ENCODE measurements at places on chromosomes 3 and 15. TPM values are rescaled to one million over a fixed set of nuclear protein-coding genes. Genes with fewer than 3 reads are reported as not detected.

Gene RASL12
- total RNA-seq, result 23.3 TPM

Gene ADAMTS9
- total RNA-seq, result 19.9 TPM

Gene TLR9
- 0.38 TPM for total RNA-seq

Gene AADACL2
- not detected for total RNA-seq

Gene KLHL6
- total RNA-seq, result 0.97 TPM

All from Right ventricle myocardium inferior (tissue), 1 donor.